ENCODE measurements at places on chromosomes 13 and 19.

DNA sequence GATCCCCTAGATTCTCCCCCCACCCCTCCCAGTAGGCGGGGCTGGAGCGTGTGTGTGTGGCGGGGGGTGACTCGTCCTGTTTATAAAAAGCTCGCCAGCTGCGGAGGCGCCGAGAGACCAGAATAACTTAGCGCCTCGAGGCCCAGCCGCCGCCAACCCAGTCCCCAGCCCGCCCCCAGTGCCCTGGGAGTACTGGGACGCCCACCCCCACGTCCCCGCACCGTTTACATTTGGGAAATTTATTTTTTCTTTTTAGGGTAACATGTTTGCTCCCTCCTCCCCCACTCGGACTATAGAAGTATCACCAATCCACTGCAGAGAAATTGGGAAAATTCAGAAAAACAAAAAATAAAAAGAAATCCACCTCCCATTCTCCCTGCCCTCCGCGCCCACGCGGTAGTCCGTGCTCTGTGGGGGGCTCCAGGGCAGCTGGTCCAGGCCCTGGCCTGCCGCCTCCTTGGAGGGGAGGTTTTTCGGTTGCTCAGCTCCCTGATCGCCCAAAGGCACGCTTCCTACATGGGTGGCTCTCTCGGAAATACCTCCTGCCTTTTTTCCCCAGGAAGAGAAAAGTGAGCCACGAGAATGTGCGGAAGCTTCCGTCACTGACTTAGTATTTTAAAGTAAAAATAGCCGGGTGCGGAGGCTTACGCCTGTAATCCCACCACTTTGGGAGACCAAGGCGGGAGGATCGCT, 1.5 kb upstream of the RAB3A start:
- DNase-seq, result peak; percentile 74

GRCh38 chr13:32115066-32115465, 83.5 kb downstream of the FRY start:
- no peak for DNase-seq

DNA sequence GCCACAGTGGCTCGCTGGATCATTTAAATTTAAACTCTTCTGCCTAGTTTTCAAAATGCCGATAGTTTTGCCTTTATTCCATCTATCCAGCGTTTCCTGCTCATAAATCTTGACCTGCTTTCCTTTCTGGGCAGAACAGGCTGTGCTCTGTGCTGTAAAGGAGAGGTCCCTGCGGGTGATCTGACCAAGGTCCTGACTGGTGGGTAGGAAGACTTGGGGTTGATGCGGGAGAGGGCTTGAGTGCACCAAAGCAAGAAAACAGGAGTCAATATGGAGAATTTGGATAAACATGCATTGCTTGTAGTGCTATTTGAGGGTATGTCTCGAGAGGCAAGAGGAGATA, 533.6 kb downstream of the MYO16 start:
- DNase-seq, result no peak

- peak; percentile 70 for DNase-seq
Observed at GRCh38 chr19:12867120-12868099, 13.8 kb downstream of the DNASE2 start.

- no peak for DNase-seq
Observed at GRCh38 chr13:76738616-76739015, 147.6 kb downstream of the KCTD12 start.

- no peak for DNase-seq
Observed at GRCh38 chr19:33905473-33905936, 108.8 kb downstream of the KCTD15 start.

DNA sequence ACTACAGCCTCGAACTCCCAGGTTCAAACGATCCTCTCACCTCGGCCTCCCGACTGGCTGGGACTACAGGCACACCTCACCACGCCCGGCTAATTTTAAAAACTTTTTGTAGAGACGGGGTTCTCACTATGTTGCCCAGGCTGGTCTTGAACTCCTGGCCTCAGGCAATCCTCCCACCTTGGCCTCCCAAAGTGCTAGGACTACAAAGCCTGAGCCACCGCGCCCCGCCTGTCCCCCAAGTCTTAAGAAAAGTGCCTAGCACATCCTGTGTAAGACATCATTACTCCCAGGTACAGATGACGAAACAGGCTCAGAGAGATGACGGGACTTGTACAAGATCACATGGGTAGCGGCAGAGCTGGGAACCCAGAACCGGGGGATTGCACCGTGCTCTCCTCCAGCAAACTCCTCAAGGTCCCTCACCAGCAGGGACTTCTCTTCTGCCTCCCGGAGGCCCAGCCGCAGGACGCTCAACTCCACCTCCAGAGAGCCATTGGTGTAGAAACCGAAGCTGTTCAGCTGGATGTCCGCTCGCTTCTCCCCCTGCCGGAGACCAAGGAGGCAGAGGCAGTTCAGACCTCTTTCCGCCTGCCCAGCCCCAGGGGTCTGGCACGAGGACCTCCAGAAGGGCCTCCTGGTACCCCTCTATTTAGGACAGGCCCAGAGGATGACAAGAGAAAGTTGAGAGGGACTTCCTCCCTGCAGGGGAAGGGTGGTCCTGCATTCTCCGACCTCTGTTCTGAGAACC, 1.0 kb downstream of the GPR108 start:
- DNase-seq, result peak; percentile 70

DNA sequence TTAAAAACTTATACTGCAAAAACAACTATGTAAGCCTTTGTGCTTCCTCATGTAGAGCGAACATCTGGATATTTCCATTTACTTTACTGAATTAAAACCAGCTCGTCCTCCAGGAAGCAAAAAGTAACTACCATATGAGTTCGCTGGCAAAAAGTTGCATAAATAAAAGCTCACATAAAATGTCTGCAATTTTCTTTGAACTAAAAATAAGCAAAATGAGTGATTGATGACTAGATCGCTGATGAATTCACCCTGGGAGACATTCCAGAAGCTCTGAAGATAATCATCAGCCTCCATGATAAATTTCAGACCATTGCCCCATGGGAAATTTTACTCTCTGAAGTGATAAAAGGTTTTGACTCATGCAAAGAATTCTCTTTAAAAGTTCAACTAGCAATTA, 67.3 kb upstream of the SACS start:
- DNase-seq, result no peak

DNA sequence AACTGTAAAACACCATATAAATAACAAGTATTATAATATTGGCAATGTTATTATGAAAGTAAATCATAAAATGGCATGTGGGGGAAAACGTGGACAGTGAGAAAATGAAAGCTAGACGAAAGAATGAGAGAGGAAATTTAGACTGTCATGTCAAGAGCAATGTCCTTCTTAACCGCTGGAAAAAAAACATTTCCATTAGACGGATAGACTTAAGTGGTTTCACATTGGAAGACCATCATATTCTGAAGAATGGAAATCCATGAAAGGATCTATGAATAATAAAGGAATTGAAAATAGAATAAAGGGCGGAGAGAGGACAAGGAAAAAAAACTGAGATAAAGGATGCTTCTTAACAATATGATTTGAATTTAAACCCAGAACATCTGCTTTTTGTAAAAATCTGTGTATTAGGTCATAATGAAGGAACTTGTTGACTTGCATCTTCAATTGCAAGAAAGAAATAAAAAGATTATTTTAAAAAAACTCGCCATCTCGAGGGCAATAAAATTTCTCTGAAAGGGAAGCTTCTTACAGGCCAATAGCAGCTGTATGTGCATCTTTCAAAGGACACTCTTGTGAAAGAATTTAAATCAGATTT, 90.6 kb downstream of the SPRY2 start:
- DNase-seq, result no peak

GRCh38 chr13:49371943-49372613, 71.8 kb downstream of the CAB39L start:
- peak; percentile 49 for DNase-seq

GRCh38 chr13:107117327-107118012, 549.5 kb upstream of the ARGLU1 start:
- DNase-seq, result no peak

GRCh38 chr19:9406798-9407352, 28.5 kb downstream of the ZNF266 start:
- peak; percentile 57 for DNase-seq

DNA sequence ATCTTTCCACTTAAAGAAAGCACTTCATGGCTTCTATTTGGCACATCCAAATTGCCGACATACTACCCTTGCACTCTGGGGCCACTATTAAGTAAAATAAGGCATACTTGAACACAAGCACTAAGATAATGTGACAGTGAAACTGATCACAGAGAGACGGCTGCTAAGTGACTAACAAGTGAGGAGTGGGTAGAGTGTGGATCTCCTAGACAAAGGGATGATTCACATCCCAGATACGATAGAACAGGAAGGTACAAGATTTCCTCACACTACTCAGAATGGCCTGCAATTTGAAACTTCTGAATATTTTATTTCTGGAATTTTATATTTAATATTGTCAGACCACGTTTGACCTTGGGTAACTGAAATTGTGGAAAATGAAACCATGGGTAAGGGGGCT, 1721.8 kb upstream of the SPRY2 start:
- DNase-seq, result no peak

DNA sequence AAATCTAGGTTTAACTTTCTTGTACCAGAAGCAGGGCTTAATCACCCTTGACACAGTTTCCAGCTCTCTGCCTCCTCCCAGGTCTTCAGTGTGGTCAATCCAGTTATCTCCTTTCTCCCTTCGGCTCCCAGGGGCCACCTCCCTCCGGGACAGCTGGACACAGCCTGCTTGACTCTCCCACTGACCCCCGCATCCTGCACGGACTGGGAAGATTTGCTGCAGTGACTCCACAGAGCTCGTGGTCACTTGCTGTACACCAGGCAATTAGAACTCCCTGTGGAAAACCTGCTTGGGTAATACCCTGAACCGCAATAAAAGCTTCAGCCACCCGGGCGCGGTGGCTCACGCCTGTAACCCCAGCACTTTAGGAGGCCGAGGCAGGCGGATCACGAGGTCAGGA, 116.5 kb downstream of the NUFIP1 start:
- no peak for DNase-seq

DNA sequence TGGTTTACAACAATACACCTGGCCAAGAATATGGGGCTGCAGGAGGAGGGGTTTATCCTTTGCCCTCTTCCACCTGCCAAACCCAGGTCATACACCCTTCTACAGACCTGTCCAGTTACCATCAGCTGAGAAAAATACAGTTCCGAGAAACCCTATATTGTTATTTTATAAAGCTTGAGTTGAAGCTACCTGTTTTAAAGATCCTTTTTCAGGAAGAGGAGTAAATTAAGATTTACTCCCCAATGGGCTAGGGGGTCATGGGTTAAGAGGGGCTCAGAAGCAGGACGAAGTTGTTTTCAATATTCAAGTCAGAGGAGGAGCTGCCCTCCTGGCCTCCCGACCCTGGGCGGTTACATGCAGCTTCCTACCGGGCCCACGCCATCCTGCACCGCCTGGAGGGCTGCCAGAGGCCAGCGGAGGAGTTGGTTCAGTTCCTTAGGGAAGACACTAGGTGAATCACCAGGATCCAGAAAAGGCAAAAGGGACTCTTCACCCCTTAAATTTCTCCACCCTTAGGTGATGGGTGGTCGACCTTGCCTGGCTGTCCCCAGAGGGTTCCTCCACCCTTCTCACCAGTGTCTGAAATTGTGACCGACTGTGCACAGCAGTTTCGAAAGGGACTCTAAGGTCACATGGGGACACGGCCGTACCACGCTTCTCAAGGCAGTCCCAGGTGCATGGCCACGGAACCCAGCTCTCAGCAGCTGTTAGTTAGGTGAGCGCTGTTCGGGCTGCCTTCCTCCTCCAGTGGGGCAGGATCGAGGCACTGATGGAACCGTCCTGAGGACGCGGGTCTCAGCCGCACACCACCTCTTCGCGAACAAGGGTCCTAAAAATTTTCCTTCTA, 1.2 kb downstream of the GJB2 start:
- DNase-seq, result peak; percentile 2

- DNase-seq, result no peak
Observed at GRCh38 chr13:101649488-101650126, 197.1 kb downstream of the ITGBL1 start.

DNA sequence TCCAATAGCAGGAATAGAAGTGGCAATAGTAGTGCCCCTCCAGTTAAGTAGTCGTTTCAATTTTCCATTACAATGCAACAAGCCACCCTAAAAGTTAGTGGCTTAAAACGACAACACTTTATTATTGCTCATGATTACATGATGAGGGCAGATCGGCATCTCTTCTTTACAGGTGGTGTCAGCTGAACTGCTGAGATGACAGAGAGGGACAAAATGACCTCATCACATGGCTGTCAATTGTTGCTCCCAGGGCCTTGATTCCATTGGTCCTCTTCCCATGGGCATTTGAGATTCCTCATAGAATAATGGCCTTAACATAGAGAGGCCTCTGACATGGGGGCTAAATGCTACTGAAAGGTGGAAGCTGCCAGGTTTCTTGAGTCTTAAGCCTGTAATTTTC, 679.8 kb upstream of the KLHL1 start:
- DNase-seq, result no peak

- DNase-seq, result no peak
Observed at GRCh38 chr13:31896427-31896826, 135.1 kb upstream of the FRY start.

DNA sequence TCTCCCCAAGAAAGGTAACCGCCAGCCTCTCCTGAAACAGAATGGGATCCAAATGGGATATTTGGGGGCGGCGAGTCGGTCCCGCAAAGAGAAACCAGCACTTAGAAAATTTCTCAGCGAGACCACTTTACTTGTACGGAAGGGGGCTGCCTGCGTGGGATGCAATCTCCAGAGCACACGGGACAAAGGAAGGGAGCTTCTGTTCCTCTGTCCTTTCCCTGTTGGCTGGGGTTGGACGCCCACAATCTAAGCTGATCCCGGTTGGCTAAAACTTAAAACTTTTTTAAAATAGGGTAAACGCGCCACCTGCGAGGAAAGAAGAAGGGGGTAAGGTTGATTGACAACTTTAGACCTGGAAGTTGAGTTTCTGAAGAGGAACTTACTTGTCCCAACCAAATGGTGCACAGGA, 826 bp upstream of the BSG start:
- peak; percentile 20 for DNase-seq

DNA sequence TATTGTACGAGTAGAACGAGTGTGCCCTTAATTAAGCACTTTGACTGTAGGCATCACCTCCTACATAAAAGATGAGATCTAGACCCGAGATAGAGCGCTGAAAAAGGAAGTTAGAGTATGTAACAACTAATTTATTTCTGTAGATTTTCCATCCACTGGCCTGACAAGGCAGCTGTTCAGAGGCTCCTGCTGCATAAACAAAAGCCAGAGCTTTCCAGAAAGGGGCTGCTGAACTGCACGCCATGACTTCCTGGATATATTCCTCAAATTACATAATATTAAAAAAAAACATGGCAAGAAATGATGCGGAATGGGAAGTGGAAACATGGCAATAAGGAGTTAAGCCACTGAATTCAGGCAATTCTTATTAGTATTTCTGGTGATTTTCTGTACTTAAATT, 89.7 kb downstream of the AKAP11 start:
- DNase-seq, result no peak

DNA sequence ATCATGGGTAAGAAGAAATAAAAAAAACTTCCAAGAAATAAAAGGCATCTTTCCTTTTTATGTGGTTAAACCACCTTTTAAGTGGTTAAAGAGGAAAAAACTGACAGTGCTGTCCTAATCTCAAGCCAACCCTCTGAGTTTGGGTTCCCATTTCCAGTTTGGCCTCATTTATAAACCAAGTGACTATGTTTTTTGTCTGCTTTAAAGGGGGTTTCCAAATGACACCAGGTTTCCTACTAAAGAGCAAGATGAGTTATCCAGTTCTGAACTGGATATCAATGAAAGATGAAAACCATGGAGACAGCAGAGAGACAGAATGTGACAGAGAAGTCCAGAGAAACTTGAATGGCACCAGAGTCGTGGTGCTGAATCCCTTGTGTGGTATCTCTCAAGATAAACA, 251.5 kb downstream of the ABCC4 start:
- no peak for DNase-seq

GRCh38 chr19:17680230-17680722, 7.9 kb downstream of the UNC13A start:
- DNase-seq, result peak; percentile 26

GRCh38 chr13:20873348-20873747, 29.2 kb downstream of the XPO4 start:
- DNase-seq, result no peak
